ENCODE measurements at places on chromosomes 4 and X. TPM values are rescaled to one million over a fixed set of nuclear protein-coding genes. Genes with fewer than 3 reads are reported as not detected.

DNA sequence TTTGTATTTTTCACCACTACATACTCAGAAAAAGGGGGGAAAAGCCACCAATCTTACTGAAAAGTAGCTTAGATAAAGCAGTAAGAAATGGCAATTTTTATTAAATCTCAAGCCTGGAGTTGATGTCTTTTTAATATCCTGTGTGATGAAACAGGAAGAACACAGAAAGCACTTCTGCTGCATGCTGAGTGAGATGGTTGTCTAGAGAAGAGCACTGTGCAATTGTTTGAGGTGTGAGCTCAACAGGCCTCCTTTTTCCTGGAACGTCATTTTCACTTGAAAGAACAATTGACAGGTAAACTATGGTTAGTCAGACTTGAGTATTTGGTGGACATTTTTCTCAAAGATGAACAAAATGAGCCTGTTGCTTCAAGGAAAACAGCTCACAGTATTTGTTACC lies 73.9 kb downstream of the RTL5 start:
- no peak for DNase-seq

GRCh38 chrX:47482065-47482511 lies 934 bp downstream of the ZNF41 start:
- DNase-seq, result no peak

- no peak for DNase-seq
Observed at GRCh38 chr4:3671571-3672464, 94.4 kb upstream of the ADRA2C start.

DNA sequence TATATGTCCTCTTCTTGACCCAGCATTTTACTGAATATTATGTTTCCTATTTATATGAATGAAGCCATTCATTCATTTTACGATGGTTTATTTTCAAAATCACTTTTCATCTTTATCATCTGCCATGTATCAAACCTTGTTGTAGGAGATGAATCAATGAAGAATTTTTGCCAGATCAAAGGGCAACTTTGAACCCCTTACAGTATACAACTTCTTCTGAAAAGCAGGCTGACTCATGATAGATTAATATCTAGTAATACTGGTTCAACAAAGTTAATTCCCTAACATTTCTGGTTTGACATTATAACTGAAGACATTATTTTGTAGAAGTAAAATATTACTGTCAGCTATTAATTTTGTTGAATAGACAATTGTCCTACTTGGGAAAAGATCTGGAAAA lies 226.0 kb downstream of the RPA4 start:
- no peak for DNase-seq

GRCh38 chr4:45569619-45570018 lies 554.2 kb downstream of the GABRG1 start:
- DNase-seq, result no peak

The TNMD gene
- total RNA-seq, result not detected

The GAGE2A gene
- not detected for total RNA-seq

Data from dermis microvascular lymphatic vessel endothelial cell (primary cell).